LHCN-M2 (cell line): ENCODE measurements at places on chromosomes 1 and 21.

DNA sequence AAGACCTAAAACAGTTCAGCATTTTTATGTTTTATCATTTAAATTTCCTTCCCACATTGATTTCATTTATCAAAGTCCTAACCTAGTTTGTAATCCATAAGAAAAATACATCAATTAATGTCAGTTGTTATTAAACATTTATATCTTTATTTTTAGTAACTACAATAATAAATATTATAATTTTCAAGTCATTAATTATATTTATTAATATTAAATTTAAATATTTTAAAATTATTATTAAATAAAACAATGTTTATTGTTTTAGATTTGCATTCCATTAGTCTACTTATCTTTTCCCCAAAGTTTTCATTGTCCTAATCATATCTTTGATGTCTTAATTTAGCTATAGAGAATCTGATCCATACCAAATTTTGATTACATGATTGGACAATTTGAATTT lies 368.9 kb downstream of the PLA2G4A start:
- no peak for DNase-seq

- DNase-seq, result no peak
Measured at GRCh38 chr1:168723000-168723399, 6.0 kb downstream of the DPT start.

DNA sequence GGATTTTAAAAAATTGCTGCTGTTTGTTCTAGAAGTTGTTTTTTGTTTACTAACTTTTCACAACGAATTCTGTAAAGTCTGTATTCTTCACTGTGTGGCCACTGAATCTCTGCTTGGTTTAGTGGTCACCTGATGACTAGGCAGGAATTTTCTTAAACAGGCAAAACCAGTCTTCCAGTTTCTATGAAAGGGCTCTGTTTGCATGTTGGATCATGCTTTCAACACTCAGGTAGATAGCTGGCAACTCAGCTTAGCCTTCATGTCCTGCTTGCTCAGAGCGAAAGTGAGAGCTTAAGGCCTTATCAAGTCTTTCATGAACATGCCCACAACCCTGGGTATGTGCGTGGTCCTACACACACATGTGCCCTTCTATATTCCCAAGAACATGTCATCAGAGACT lies 52.4 kb upstream of the CCDC190 start:
- DNase-seq, result no peak

DNA sequence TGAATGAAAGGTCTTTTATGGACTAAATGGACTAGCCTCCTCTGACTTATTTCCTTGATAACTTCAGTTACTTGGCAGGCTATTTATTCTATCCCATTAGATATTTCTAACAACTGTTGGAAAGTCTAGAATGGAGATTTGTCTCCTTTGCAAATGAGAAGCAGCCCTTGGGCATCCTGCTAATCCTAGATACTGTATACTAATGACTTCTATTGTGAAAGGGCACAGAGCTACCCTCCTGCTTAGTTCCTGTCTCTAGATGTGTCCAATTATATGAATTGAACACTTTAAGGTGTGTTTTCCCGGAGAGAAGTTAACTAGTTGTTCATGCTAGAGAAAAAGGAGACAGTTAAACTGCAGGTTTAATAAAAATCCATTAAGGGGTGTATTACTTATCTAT lies 10.2 kb upstream of the NCMAP start:
- DNase-seq, result no peak

- DNase-seq, result no peak
Measured at GRCh38 chr1:69738458-69739250, 170.9 kb downstream of the LRRC7 start.

DNA sequence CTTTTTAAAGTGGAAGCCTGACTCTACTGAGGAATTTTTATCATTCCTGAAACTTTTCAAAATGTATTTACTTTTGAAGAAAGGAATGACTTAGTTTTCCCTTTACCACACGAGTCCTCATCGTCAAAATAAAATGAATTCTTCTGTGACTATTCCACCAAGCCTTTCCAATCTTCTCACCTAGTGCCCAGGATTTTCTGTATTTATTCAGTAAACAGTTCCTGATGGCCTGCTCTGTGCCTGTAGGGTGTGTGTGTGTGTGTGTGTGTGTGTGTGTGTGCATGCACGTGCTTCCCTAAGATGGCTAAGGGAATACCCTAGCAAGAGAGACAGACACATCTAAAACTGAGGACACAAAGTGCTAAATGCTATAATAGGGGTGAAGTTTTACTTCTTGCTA lies 395.0 kb upstream of the USP24 start:
- no peak for DNase-seq

- no peak for DNase-seq
Measured at GRCh38 chr1:25843483-25843882, 15.8 kb downstream of the AUNIP start.

- no peak for DNase-seq
Measured at GRCh38 chr1:181898773-181899172, 162.7 kb downstream of the ZNF648 start.

DNA sequence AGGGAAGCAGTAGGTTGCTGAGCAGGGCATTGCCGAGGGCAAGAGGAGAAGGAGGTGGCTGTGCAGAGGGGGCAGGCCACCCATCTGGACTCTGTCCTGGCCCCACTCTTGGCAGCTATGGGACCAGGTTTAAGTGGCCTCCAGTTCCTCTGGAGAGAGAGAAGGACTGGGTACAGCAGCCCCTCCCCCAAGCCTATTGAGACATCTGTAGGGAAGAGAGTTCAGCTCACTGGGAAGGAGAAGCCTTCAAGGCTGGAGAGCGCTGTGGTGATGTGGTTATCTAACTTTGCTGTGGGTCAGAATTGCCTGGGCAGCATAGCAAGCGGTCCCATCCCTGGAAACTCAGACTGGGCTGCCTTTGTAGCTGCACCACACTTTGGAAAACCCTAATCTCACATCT lies 93.9 kb downstream of the KCNJ15 start:
- peak; percentile 50 for DNase-seq

DNA sequence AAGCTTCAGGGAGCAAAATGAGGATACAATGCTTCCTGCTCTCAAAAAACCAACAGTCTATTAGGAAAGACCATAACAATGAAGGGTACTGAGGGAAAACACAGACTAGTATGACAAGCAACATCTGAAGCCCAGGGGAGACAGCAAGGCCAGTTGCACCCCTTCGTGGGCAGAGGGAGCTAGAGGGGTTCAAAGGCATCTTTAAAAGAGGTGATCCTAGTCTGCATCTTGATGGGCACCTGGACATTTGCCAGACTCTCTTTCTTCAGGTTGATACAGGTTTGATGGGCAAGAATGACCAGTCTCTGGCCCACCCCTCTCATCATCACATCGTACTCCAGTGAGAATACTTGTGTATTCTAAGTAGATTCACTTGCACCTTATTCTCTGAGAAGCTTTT lies 177.7 kb downstream of the VAV3 start:
- DNase-seq, result peak; percentile 13

- DNase-seq, result no peak
Measured at GRCh38 chr1:198283222-198283621, 126.4 kb downstream of the NEK7 start.

DNA sequence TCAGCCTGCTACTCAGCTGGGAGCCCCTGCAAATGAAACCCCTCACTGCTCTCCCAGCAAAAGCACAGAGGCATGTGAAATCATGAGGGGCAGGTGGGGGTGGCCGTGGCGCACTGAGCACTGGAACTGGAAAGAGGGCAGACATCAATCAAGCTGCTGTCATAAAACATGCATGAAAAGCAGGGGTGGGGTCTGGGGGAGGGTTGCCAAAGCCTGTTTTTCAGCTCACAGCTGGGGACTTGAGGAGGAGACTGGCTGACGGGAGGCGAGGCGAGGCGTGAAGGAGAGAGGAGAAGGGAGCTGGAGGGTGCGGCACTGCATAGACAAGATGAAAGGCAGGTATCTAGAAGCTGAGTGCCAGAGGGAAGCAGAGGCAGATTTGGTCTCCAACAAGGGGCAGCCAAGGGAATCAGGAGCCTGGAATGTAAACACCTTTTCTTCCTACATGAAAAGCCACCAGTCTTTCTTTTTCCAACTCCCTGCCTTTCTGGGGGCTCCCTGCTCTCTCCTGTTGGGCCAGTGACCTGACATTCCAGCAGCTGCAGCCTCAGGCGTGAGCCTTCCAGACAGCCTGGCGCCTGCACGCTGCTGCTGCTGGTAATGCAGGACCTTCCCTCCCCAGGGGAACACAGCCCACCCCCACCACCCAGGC lies 87.0 kb downstream of the NMNAT2 start:
- DNase-seq, result no peak

- DNase-seq, result no peak
Measured at GRCh38 chr1:238832106-238832505, 554.3 kb upstream of the CHRM3 start.

DNA sequence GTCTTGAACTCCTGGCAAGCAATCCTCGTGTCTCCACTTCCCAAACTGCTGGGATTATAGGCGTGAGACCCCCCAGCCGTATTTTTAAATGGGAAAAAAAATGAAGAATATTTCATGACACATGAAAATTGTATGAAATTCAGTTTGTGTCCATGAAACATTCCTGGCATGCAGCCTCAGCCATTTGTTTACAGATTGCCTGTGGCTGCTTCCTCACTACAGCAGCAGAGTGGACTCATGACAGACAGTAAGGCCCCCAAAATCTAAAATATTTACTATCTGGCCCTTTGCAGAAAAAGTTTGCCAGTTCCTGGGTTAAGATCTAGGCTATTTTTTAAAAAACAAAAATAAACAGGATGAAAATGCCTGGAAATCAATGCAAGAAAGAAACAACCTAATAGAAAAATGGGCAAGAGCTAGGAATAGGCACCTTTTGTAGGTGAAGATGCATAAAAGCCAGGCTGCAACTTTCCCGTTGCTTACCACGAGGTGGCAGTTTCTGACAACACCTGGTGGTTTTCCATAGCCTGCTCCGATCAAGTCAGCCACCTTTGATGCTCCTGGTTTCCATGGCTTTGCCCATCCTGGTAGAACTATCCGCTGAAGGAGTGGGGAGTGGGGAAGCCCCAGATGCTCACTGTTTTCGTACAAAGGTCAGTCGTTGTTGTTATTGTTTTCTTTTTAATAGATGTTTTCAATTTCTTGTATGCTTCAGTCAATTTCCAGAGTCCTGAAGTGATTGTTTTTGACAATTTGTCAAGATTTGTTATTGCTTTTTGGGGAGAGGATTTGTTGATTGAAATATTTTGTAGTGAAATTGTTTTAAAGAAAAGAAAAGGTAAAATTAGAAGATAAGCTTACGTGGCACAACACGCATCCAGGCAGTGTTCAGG lies 24.3 kb downstream of the UBE2Q1 start:
- DNase-seq, result no peak

- DNase-seq, result peak; percentile 96
Measured at GRCh38 chr1:239914751-239915231, 176.9 kb upstream of the FMN2 start.

GRCh38 chr1:191541758-191542157 lies 616.5 kb upstream of the RGS18 start:
- no peak for DNase-seq

GRCh38 chr1:225766967-225767633 lies 10.5 kb upstream of the SRP9 start:
- peak; percentile 97 for DNase-seq

GRCh38 chr1:222914861-222915632 lies 100.2 kb downstream of the DISP1 start:
- peak; percentile 51 for DNase-seq

DNA sequence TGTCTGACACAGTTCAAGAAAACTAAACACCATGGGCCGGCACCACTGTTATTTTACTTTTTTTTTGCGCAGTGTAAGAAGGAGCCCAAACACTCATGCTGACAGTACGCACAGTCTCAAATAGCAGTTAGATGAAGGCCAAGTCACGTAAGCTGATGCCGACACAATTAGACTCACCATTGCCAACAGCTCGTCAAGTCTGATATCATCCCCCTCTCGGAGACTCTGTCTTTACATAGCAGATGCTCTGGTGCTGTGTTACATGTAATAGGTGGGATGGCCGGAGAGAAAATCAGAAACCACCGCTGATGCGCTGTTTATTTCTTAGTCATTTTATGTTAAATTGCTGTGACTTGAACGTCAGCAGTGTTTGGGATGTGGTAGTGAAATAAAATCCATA lies 49.3 kb downstream of the TGFB2 start:
- DNase-seq, result peak; percentile 68

DNA sequence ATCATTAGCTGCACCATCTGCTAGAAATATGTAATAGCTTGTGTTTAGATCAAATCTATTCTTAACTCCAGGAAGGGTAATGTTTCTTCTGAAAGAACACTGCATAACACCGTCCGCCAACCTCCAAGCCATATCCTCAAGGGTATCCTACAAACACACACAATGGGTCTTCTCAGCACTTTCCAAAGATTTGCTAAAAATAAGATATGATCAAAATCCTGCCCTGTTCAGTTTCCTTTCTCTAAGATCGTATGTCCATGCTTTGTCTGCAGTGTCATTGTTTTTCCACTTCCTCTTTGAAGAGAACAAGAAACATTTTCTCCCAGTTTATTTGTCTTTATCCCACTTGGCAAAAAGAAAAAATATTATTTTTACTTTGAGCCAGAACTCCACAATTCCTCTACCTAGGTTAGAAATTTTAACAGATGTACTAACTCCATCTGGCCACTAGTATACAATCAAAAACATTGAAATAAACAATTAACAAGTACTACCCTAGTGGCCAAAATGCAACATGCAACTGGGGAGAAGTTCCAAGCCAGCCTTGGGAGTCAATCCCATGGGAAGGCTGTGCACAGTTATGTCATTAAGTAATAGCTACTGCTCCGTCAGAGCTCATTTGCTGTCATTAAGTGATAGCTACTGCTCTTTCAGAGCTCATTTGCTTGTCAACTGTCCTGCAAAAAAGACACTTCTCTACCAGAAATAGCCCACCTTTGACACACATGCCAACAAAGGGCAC lies 37.8 kb downstream of the FRRS1 start:
- DNase-seq, result peak; percentile 59

DNA sequence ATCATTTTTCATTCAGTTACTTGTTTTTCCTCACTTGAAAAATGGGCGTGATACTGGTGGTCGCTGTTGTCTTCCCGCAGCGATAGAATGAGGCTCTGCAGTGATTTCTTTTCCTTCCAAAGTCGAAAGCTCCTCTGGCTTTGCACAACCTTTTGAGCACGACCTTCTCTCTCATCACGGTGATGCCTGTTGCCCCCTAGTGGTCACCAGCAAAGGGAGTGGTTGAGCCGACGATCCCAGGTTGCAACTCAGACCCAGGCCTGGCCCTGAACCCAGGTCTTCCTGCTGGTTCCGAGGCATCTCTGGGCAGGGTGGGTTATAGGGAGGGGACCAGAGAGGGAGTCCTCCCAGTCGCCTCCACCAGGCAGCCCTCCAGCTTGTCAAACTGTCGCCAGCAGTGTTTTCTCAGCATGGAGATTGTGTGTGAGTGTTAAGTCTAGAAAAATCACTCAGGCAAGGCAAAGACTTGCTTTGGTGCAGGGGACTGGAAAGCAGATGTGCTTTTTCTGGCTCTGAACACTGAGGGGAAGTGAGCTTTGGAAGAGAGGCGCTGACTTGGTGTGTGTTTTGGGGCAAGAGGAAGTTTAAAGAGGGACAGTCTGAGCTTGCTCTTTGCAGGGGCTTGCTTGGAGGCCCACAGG lies 285.3 kb downstream of the CAMTA1 start:
- peak; percentile 56 for DNase-seq

- no peak for DNase-seq
Measured at GRCh38 chr1:191438979-191439378, 719.3 kb upstream of the RGS18 start.

- no peak for DNase-seq
Measured at GRCh38 chr1:76583235-76583868, 283.9 kb upstream of the ST6GALNAC5 start.
